Left ventricle myocardium inferior (tissue), 1 donor: ENCODE measurements at places on chromosomes 13 and 19. TPM values are rescaled to one million over a fixed set of nuclear protein-coding genes. Genes with fewer than 3 reads are reported as not detected.

LNX2 gene
- total RNA-seq = 11.2 TPM

SMIM44 gene
- total RNA-seq = not detected

KLK11 gene
- total RNA-seq = not detected

OR1I1 gene
- total RNA-seq = not detected

RFX2 gene
- total RNA-seq = 6.1 TPM

CRB3 gene
- total RNA-seq = not detected

TEX26 gene
- total RNA-seq = not detected

RNF113B gene
- total RNA-seq = not detected

DNA sequence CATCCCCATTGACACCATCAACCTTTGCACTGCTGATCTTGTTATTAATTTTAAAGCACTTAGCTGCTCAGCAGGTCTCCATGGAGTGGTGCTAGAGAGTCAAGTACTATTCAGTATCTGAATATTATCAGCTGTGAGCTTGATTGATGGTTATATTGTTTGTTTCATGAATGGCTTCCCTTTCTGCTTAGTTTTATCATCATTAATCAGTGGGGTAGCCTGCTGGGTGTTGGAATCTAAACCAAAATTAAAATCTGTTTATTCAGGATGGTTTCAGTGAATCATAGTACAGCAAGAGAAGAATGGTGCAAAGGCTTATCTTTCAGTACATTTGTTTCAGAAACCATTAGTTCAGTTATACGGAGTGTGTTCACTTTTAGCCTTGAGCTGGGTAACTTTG is 42.5 kb upstream of the SCEL start:
- H3K27me3 ChIP-seq = no peaks in the 10 kb centered on the region
- H3K4me1 ChIP-seq = no peaks in the 10 kb centered on the region
- H3K27ac ChIP-seq = no peak overlapping the region
- H3K36me3 ChIP-seq = no peaks in the 10 kb centered on the region
- no peak overlapping the region for H3K4me3 ChIP-seq

GRCh38 chr19:45826934-45827333 is 11.8 kb upstream of the RSPH6A start:
- peaks cover 5% of the 10 kb centered on the region for H3K4me1 ChIP-seq
- peaks cover 96% of the 10 kb centered on the region for H3K36me3 ChIP-seq
- H3K4me3 ChIP-seq = no peak overlapping the region
- no peak overlapping the region for H3K27ac ChIP-seq
- no peaks in the 10 kb centered on the region for H3K27me3 ChIP-seq

- DNase-seq = no peak
- peaks cover 40% of the 10 kb centered on the region for H3K36me3 ChIP-seq
- peaks cover 4% of the 10 kb centered on the region for H3K4me1 ChIP-seq
- no peak overlapping the region for H3K4me3 ChIP-seq
Measured at GRCh38 chr19:34474233-34474989, 7.1 kb upstream of the WTIP start.

GRCh38 chr13:65763811-65764210 is 1466.3 kb downstream of the PCDH9 start:
- H3K36me3 ChIP-seq = no peaks in the 10 kb centered on the region
- no peak overlapping the region for H3K27ac ChIP-seq
- no peak for DNase-seq
- no peaks in the 10 kb centered on the region for H3K4me1 ChIP-seq
- no peaks in the 10 kb centered on the region for H3K27me3 ChIP-seq

DNA sequence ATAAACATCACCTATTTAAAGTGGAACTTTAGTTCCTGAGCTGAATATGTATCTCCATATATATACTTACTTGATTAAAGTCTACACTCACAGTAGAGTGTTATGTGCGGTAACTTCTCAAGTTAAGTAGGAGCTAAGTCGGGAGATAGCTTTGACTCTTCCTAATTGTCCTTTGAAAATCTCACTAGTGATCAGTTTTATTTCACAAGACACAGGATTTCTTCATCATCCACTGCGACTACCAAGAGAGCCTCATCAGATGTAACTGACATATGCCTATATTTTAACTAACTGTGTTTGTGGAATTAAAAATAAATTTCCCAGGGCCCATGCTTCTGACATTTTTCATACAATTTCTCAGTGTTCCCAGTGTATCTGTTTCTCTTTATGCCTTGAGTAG is 1664.0 kb downstream of the EFNB2 start:
- H3K36me3 ChIP-seq = no peaks in the 10 kb centered on the region
- H3K27me3 ChIP-seq = no peaks in the 10 kb centered on the region
- DNase-seq = no peak
- no peak overlapping the region for H3K4me3 ChIP-seq
- no peaks in the 10 kb centered on the region for H3K4me1 ChIP-seq

DNA sequence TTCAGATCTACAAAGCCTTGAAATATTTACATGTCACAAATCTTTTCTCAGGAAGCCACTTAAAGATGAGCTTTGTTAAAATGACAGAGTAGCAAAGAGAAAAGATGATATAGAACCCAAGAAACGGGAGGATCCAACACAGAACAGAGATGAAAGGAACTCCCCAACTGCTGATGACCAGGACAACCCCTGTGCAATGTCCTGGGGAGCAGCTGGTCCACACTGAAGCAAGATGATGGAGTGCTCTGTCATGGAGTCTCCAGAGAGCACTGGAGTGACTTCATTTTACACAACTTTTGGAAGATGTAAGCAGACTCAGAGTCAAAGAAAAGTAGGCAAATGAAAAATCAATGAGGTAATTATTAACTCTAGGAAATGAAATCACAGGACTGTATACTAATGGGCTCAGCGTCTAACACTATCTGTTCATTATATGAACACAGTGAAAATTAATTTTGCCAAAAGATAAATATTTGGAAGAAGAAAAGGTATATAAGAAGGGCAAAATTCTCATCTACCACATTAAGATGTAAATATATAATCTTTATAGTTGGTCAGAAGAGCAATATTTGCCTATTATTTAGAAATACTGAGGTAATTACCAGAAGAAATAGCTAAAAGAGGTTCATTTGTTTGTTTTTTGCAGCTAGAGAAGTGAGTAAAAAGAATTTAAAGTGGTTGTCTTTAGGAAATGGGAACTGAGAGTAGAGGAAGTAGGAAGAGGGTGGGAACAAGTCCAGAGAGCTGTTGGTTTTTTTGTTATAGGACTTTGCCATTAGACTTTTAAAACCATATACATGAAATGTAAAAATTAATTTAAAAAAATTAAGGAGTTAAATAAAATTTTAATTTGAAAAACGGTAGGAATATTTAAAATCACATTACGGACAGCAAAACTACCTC is 30.5 kb downstream of the MTRF1 start:
- no peak overlapping the region for H3K27ac ChIP-seq
- no peaks in the 10 kb centered on the region for H3K4me1 ChIP-seq
- H3K36me3 ChIP-seq = peaks cover 29% of the 10 kb centered on the region
- no peak overlapping the region for H3K4me3 ChIP-seq
- no peaks in the 10 kb centered on the region for H3K27me3 ChIP-seq

- H3K36me3 ChIP-seq = no peaks in the 10 kb centered on the region
- H3K4me1 ChIP-seq = no peaks in the 10 kb centered on the region
- no peak overlapping the region for H3K27ac ChIP-seq
- H3K27me3 ChIP-seq = peaks cover 53% of the 10 kb centered on the region
- H3K4me3 ChIP-seq = no peak overlapping the region
Measured at GRCh38 chr13:111392486-111392885, 72.0 kb downstream of the TEX29 start.

- H3K27me3 ChIP-seq = no peaks in the 10 kb centered on the region
- no peak overlapping the region for H3K4me3 ChIP-seq
- peaks cover 39% of the 10 kb centered on the region for H3K4me1 ChIP-seq
- H3K27ac ChIP-seq = no peak overlapping the region
Measured at GRCh38 chr13:43935878-43936277, 56.2 kb downstream of the LACC1 start.

DNA sequence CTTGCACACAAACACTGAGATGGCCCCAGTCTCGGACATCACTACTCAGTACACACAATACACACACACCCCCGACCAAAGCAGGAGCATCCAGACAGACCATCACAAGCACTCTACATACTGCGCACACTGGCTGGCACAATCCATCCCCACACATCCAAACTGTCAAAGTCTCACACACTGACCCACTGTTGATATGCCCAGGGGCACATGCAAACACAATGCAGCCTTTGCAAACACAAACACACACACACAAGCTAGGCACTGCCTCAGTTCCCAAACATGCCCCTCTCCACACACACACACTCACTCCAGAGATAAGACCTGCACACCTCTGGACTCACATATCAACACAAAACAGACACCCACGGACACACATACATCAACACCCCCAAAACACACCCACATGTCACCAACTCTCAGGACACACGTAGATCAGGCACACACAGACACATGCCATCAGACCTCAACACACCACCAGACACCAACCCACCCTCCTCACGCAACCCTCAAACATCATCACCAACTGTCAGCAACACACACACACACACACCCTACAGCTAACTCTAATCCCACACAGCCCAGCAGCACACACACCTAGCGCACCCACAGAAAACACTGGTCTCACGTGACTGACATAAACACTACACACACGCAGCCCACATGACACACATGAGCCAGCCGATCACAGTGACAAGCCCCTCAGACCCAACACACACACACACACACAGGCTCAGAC is 1.9 kb downstream of the BBC3 start:
- no peak for DNase-seq
- peaks cover 69% of the 10 kb centered on the region for H3K4me1 ChIP-seq
- H3K36me3 ChIP-seq = peaks cover 8% of the 10 kb centered on the region
- peak overlapping the region; percentile 99 for H3K4me3 ChIP-seq
- H3K27ac ChIP-seq = peak overlapping the region; percentile 100

DNA sequence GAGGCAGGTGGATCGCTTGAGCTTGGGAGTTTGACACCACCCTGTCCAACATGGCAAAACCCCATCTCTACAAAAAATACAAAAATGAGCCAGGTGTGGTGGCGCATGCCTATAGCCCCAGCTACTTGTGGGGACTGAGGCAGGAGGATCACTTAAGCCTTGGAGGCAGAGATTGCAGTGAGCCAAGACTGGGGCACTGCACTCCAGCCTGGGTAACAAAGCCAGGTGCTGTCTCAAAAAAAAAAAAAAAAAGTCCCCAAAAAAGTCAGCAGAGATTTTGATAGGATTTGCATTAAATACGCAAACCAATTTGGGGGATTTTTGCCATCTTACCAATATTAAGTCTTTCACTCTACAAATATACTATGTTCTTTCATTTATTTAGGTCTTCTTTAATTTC is 21.7 kb upstream of the RPL21 start:
- peaks cover 9% of the 10 kb centered on the region for H3K4me1 ChIP-seq
- H3K4me3 ChIP-seq = no peak overlapping the region
- H3K27me3 ChIP-seq = peaks cover 5% of the 10 kb centered on the region
- DNase-seq = no peak

DNA sequence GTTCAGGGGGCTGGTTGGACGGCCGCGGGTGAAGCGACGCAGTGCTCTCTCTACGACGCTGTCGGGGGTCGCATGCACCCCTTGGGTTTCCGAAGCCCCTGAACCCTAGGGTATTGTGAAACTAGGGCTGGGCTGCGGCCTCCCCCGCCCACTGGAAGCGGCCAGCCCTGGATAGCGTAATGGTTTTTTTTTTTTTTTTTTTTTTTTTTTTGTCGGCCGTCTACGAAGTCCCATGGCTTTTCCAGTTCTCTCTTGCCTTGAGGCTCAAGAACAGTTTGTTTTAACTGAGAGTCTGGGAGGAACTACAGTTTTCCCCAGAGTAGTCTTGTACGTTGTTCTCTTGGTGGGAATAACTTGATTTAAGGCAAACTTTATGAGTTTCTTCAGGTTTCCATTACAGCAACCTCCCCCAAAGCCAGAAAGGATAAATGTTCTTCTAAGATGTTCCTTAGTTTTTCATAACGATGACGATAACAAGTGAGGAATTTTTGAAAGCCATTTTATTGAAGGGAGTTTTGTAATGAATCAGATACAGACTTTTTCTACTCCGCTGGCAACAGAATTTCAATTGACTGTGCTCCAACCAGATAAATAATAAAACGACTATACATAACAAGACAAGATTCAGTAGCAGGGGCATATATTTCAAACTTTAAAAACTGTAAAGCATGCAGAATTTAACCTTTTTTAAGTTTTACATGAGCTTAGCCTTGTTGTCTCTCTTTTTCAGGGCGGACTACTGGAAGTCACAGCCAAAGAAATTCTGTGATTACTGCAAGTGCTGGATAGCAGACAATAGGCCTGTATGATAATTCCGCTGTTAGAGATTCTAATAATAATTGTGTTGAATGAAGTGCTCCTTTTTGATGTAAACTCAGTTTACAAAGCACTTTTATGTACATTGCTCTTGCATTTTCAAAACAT is 867 bp downstream of the WBP4 start:
- H3K27me3 ChIP-seq = no peaks in the 10 kb centered on the region
- H3K4me3 ChIP-seq = peak overlapping the region; percentile 79
- peaks cover 20% of the 10 kb centered on the region for H3K36me3 ChIP-seq

DNA sequence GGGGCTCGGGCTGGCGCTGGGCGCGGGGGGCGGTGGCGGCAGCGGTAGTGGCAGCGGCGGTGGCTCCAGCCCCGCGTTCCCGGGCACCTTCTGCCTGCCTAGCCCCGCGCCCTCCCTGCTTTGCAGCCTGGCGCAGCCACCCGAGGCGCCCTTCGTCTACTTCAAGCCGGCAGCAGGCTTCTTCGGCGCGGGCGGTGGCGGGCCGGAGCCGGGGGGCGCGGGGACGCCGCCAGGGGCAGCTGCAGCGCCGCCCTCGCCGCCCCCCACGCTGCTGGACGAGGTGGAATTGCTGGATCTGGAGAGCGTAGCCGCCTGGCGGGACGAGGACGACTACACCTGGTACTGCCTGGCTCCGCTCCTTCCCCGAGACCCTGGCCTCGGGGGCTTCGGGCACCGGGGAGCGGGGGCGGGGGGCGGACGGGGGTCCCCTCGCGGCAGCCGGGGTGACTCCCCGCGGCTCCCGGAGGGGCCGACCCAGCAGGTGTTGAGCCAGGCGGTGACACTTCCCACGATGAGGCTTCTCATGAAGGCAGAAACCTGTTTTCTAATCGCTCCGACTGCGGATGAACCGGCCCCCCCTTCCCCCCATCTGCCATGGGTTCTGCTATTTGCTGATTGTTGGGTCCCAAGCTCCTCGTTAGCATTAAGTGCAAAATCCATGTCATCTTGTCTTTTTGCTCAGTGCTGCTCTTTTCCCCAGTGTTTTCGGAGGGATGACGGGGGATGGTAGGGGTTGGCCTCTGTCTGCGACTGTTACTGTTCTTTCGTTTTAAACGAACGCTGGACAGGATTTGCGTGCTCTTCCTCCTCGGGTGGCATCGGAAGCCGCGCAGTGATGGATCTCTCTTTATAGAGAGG is 943 bp downstream of the SLAIN1 start:
- H3K4me1 ChIP-seq = peaks cover 38% of the 10 kb centered on the region
- H3K27me3 ChIP-seq = peaks cover 11% of the 10 kb centered on the region
- H3K27ac ChIP-seq = peak overlapping the region; percentile 19
- no peaks in the 10 kb centered on the region for H3K36me3 ChIP-seq
- peak overlapping the region; percentile 80 for H3K4me3 ChIP-seq

- peaks cover 9% of the 10 kb centered on the region for H3K4me1 ChIP-seq
- no peaks in the 10 kb centered on the region for H3K27me3 ChIP-seq
- DNase-seq = no peak
- H3K36me3 ChIP-seq = no peaks in the 10 kb centered on the region
Measured at GRCh38 chr19:37914908-37915307, 7.9 kb downstream of the SIPA1L3 start.

- H3K4me1 ChIP-seq = peaks cover 62% of the 10 kb centered on the region
- H3K27ac ChIP-seq = peak overlapping the region; percentile 94
- H3K4me3 ChIP-seq = no peak overlapping the region
- no peaks in the 10 kb centered on the region for H3K27me3 ChIP-seq
- no peak for DNase-seq
Measured at GRCh38 chr19:15444505-15445226, 5.1 kb downstream of the WIZ start.

- H3K27me3 ChIP-seq = no peaks in the 10 kb centered on the region
- DNase-seq = peak; percentile 29
- peak overlapping the region; percentile 56 for H3K27ac ChIP-seq
Measured at GRCh38 chr19:47155148-47155547, 24.5 kb downstream of the SAE1 start.
